Omental fat pad (tissue), 4 donors: ENCODE measurements at places on chromosomes 13 and 19. TPM values are rescaled to one million over a fixed set of nuclear protein-coding genes. Genes with fewer than 3 reads are reported as not detected.

NOVA2 gene
- total RNA-seq = 0.74 TPM

EDNRB gene
- 235 TPM for total RNA-seq

TTC9B gene
- not detected for total RNA-seq

SYNGR4 gene
- not detected for total RNA-seq

SCN1B gene
- 8.0 TPM for total RNA-seq

PRKCG gene
- not detected for total RNA-seq

ZNF221 gene
- 2.2 TPM for total RNA-seq

IL17D gene
- 3.5 TPM for total RNA-seq

SIGLEC10 gene
- total RNA-seq = 1.1 TPM

YJEFN3 gene
- 0.75 TPM for total RNA-seq

BRME1 gene
- total RNA-seq = 0.95 TPM

NXNL1 gene
- not detected for total RNA-seq
